ENCODE measurements at places on chromosomes 7 and 10.

- DNase-seq: no peak
These were observed 329.2 kb downstream of the AUTS2 start for GRCh38 chr7:69927461-69927860.

GRCh38 chr7:96578606-96579005 is 131.0 kb downstream of the SEM1 start:
- DNase-seq: no peak

DNA sequence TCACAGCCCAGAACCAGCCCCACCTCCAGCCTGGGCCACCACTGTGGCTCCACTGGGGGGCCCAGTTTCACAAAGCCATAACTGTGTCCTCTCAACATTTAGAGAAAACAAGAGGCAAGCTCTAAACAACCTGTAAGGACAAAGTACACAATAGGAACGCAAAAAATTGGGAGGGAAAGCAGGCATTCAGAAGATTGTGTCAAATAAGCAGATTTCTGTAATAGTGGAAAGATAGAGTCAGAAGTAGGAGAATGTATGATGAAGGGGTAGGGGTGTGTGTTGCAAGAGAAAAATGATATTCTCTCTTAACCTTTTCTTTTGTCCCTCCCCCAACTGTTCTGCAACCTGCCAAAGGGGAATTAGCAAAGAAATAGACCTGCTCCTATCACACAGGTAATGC is 449.9 kb upstream of the NPVF start:
- no peak for DNase-seq

GRCh38 chr7:151692721-151693120 is 173.0 kb upstream of the RHEB start:
- DNase-seq: no peak

GRCh38 chr7:13879994-13880686 is 109.3 kb downstream of the ETV1 start:
- DNase-seq: no peak

DNA sequence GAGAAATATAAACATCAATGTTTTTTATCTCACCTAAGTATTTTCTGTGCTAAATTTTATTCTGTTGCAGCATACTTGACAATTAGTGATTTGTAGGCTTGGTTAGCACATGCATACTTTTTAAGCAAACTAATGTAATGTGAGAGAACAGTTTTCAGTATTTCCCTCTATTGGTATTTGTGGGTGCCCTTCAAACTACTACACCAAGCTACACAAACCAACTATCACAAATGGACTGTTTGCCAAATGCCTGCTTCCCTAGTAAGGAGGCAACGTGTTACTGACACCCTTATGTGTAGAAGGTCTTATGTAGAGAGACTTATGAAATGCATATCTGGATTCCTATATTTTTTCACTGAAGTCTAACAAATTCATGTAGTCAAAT is 98.4 kb upstream of the FZD1 start:
- DNase-seq: no peak

- no peak for DNase-seq
These were observed 2.0 kb downstream of the ANKRD2 start for GRCh38 chr10:97574374-97575126.

Measured in DND-41 (cell line).